ENCODE measurements at places on chromosomes 6 and 20.

- no peak for DNase-seq
These were observed 57.5 kb downstream of the SYNJ2 start for GRCh38 chr6:158039178-158039557.

GRCh38 chr20:49210101-49210756 is 9.0 kb upstream of the DDX27 start:
- DNase-seq = no peak

DNA sequence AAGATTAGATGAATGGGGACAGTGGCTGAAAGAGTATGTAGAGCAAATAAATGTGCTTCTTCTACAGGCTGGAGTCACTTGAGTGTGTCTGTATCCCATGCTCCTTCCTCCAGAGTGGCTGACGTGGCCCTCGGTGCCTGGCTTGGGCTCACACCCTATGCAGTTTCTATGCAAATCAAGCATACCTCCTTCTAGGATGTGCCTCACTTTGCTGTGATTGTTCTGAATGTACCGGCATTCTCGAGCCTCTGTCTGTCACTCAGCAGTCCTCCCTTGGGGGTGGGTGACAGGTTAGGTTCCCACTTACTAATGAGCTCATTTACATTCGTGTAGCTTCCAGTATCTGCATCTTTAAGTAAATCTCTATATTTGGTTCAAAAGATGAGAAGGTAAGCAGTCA is 55.1 kb upstream of the HDDC2 start:
- no peak for DNase-seq

DNA sequence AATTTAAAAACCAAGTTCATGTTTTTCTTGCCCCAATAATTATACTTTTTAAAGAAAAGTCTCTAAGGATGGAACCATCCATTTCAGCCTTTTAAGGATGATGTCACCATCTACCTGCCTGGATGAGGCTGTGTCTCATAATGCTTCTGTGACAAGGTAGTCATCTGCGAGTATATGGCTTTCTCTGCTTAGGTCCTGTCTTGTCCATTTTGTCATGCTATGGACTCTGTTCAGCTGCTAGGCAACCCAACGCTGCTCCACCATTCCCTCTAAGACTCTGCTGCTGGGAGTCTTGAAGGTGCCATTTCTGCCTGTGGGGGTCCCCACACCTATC is 459.8 kb upstream of the RUNX2 start:
- no peak for DNase-seq

DNA sequence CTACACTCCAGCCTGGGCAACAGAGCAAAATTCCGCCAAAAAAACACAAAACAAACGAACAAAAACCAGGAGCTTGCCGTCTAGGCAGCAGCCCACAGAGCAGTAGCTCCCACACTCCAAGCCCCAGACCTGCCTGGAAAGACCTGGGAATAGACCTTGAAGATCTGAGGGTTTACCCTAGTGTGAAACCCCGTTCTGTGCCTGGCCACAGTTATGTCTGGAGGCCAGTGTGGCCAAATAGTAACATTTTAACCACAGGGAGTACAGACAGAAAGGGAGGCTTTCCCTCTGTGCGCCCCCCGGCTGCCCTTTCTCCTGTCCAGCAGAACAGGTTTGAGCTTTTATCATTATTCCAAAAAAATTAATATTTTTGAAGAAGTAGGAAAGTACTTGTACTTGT is 172.4 kb downstream of the QKI start:
- DNase-seq = no peak

- no peak for DNase-seq
These were observed 3.1 kb upstream of the PTGIS start for GRCh38 chr20:49570828-49571552.

- DNase-seq = peak; percentile 58
These were observed 114.0 kb downstream of the VEGFA start for GRCh38 chr6:43883847-43884651.

All from hematopoietic multipotent progenitor cell treated with erythropoietin and hydrocortisone succinate and interleukin-3 and kit ligand, for 8 days (in vitro differentiated cells).